ENCODE measurements at places on chromosomes 1 and 21.
A peak's percentile ranks its signal among the peaks of the same experiment; 100 is the strongest.

DNA sequence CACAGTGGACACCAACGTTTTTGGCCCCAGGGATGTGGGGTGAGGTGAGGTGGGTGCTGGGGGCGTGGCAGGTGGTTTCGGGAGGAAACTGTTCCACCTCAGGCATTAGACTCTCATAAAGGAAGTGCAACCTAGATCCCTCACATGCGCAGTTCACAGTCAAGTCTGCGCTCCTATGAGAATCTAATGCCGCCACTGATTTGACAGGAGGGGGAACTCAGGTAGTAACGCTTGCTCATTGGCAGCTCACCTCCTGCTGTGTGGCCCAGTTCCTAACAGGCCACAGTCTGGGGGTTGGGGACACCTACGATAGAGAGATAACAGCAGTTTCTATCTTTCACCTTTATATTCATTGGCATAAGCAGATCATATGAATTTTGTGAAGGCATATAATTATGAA is 347.1 kb downstream of the VAV3 start:
- DNase-seq, result no peak

DNA sequence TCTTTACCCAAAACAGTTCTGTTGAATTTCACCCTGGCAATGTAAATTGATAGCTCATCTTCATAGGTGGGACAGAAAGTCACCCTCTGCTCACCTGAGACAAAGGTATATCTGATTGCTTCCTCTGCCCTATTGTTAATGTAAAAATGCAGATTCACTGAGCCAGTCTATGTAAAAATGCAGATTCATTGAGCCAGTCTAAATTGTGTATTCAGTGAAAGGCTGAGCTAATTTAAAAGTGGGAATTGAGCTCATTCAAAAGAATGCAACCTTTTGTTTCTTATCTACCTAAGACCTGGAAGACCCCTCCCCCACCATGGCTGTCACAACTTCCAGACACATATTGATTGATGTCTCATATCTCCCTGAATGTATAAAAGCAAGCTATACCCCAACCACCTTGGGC is 4.8 kb upstream of the MYSM1 start:
- DNase-seq, result no peak

- DNase-seq, result no peak
Measured at GRCh38 chr1:107549152-107549810, 408.4 kb downstream of the NTNG1 start.

GRCh38 chr1:6454856-6455751 is 10.9 kb downstream of the TNFRSF25 start:
- no peak for DNase-seq

DNA sequence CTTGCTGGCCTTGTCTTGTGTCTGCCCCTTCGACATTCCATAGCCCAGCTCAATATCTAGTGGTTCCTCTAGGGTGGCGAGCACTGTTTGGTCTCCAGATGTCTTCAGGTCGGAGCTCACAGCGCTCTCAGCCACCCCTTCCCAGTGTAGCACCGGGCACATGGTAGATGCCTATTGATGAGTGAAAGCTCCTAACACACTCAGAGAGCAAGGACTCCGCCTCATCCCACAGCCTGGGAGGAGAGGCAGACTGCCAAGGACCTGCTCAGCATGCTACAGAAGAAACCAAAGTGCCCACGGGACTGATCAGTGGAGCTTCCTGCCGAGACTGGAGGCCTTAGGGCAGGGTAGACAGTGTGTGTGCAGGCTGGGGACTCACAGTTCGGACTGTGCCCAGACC is 10.9 kb downstream of the PCSK9 start:
- DNase-seq, result no peak

DNA sequence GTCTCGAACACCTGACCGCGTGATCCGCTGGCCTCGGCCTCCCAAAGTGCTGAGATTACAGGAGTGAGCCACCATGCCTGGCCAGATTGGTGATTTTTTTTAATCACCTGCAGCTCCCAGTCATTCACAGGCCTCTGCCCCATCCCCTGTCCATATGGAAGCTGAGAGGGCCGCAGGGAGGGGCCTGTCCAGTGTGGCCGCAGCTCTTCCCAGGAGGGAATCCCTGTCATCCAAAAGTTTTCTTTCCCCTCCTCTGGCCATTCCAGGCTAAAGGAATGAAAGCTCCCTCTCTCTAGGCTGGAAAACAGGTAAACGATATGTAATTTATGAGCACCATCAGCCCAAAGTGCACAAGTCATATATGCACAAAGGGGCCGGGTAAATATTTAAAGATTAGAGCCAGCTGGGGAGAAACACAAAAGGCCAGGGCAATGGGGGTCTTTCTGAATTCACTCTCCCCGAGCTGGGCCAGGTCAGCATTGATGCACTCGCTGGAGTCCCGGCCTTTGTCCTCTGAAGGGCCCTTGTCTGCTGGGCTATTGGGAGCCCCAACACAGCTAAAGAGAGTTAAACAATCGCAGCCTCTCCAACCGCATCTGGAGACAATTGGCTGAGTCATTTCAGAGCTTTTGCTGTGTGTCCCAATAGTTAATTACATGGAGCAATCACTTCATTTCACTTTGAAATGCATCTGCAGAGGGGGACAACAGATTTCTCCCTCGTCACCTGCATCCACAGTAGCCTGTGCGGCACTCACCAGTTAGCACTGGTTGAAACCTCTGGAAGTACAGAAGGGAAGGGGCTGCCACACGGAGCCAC is 3.8 kb upstream of the HES3 start:
- no peak for DNase-seq

DNA sequence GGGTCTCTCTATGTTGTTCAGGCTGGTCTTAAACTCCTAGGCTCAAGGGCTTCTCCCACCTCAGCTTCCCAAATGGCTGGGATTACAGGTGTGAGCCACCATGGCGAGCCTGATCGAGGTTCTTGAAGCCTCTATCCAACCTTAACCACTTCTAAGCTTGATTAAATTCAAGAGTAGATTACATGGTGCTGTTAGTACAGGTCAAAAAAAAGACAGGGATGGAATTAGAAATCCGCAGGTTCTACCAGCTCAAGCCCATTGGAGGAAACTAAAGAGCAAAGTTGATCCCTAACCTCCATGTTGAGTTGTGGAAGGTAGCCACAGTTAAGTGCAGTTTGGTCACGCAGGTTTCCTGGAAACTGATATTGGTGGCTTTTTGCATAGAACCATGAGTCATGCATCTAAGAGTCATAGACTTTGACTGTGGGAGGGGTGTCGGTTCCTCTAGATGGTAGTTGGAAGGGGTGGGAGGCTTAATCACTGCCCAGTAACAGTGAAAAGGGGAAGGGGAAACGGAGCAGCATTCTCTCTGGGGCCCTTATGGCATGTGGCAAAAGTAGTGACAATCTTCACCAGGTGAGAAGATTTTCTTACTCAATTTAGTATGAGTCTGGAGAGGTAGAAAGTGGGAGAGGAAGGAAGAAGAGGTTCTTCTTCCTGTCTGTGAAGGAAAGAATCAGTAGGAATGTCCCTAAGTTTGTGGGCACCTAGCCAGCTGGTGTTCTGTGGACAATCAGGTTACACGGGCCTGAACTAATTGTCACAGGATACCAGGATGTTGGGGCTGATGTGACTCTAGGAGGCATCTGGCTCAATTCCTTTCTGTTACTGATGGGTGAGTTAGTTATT is 7.0 kb downstream of the CD53 start:
- peak; percentile 41 for DNase-seq

GRCh38 chr1:63794939-63795378 is 21.1 kb downstream of the ROR1 start:
- no peak for DNase-seq

GRCh38 chr1:2103266-2103900 is 53.2 kb downstream of the PRKCZ start:
- no peak for DNase-seq

- DNase-seq, result no peak
Measured at GRCh38 chr1:59143133-59143487, 153.8 kb upstream of the FGGY start.

DNA sequence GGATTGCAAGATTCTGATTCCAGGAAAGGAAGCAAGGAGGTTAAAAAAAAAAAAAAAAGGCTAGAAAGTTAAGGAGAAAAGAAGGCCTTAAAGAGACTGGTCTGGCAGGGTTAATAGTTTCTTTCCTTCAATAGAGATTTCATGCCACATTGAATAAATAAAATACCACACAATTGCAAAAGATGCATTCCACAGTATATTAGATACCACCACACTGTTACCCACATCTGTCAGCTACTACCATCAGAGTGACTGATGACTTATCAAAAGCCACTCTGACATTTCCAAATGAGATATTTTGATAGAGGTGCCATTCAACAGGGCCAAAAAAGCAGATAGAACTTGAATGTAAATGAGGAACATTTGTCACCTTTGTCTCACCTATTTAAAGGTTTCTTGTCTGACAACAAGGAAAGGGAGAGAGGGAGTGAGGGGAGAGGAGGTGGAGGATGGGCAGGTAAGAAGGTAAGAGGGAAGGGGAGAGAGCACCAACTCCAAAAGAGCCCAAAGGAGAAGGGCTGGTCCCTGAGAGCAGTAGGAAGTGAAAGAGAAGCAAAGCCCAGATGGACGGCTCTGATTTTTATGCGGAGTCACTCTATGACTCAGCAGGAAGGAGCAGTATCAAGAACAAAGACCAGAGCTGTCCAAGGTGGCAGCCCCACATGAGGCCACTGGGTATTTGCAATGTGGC is 38.3 kb downstream of the LRRN2 start:
- no peak for DNase-seq

- DNase-seq, result no peak
Measured at GRCh38 chr1:65224681-65225091, 76.7 kb downstream of the AK4 start.

DNA sequence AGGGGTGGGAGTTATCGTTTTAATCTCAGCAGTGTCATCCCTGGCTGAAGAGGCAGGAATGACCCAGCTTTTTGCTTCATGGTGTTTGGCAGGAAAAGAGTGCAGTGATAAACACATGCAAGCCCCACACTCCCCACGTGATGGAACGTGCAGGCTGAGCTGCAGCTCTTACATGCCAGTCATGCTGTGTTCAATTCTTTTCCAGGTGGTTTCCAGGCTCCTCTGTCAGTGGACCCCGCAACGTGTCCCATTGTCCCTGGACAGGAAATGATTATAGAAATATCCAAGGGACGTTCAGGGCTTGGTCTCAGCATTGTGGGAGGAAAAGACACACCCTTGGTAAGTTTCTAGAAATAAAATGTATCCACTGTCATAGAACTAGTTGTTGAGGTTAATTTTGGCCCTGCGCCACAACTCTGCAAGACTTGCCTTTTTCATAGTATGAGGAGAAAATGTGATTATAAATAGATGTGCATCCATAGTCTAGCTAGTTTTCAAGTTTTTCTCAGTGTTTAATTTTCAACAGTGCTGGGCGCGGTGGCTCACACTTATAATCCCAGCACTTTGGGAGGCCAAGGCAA is 110.2 kb upstream of the L1TD1 start:
- no peak for DNase-seq

DNA sequence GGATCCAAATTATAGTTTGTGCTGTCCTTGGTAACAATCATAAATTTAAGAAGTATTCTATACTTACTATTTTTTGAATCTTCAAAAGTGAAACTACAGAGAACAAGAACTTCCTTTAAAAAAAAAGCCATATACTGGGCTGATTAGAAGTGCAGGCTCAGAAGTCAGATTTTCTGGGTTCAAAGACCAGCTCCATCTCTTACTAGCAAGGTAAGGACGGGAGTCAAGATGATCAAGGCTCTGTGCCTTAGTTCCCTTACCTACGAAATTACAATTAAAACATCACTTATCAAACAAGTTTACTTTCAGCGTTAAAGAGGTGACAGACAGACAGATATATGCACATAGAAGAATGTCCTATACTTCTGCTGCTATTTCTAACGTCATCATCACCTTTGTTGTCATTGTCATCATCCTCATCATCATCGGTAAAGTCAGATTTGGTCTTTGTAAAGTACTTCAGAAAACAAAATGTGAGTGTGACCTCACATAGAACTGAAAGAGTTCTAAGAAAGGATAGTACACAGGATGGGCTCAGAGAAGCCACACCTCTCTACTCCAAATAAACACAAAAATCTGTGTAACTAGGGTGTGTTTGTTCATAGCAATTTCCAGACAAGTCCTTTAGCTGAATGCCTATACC is 178.7 kb downstream of the VAV3 start:
- DNase-seq, result no peak

GRCh38 chr1:244226435-244226834 is 175.4 kb downstream of the ZBTB18 start:
- no peak for DNase-seq

DNA sequence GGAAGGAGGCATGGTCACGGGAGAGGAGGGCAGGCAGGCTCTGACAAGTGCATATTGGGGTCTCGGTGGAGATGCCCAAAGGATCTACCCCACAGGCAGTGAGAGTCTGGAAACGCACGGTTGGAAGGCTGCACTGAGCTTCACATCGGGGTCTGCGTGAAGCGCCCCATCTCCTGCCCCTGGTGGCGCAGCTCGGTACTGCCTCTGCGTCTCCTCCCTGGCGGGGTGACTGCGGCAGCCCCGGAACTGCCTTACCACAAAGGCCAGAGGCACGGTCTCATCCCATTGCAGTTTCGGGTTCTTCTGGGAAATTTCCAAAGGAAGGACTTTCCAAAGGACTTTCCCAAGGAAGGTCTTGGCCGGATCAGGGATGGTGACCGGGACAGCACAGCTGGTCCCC is 69.2 kb upstream of the AJAP1 start:
- no peak for DNase-seq

- no peak for DNase-seq
Measured at GRCh38 chr1:85199667-85200462, 951 bp downstream of the SYDE2 start.

DNA sequence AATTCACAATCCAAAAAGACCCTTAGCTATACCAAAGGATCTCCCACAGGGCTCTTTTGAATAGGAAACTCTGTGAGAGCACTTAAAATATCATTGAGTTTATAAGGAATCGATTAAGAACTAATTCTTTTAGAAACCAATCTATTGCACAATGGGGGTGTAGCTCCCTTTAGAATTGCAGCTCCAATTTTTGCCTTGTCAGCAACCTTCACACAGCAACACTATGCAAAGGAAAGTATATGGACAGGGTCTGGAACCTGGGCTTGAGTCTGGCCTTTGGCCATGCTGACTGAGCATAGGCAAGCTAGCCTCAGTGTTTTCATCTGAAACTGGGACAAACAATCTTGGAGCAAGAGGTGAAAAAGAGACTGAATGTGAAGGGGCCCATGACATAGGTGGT is 17.2 kb upstream of the FAM78B start:
- DNase-seq, result no peak
